Fibroblast of skin of right biceps (primary cell): ENCODE measurements at places on chromosomes 12 and 14.

DNA sequence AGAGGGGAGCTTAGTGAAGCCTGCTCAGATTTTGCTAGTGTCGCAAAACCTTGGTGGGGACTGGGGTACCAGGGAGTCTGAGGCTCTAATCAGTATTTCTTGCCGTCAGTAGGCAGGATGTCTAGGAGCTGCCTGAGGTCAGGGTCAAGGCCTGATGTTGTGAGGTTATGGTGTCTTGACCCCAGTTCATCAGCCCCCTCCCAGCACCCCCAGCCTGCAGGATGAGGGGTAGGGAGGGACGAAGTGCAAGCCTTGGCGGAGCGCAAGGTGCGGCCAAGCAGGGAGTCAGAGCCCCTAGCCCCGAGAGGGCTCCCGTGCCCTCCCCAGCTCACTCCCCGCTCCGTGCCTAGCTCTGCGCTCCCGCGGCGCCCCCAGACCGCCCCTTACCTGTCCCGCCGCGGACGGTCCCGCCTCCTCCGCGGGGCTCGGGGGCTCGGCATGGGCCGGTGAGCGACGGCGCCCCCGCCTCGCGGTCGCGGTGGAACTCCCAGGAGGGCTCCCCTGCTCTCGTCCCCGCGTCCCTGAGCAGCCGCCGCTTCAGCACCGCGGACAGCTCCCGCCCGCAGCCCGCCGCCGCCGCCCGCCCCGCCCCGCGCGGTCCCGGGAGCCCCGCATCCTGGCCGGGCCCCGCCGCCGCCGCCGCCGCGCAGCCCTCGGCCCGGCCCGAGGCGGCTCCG, 347 bp downstream of the SYNDIG1L start:
- DNase-seq: peak; percentile 32

- DNase-seq: no peak
Measured at GRCh38 chr14:97866195-97866594, 1069.0 kb downstream of the VRK1 start.

GRCh38 chr14:35362911-35363374, 41.6 kb downstream of the NFKBIA start:
- peak; percentile 30 for DNase-seq

GRCh38 chr12:89476904-89477595, 47.5 kb downstream of the GALNT4 start:
- no peak for DNase-seq

- DNase-seq: peak; percentile 100
Measured at GRCh38 chr14:55102141-55102621, 26.9 kb upstream of the LGALS3 start.

DNA sequence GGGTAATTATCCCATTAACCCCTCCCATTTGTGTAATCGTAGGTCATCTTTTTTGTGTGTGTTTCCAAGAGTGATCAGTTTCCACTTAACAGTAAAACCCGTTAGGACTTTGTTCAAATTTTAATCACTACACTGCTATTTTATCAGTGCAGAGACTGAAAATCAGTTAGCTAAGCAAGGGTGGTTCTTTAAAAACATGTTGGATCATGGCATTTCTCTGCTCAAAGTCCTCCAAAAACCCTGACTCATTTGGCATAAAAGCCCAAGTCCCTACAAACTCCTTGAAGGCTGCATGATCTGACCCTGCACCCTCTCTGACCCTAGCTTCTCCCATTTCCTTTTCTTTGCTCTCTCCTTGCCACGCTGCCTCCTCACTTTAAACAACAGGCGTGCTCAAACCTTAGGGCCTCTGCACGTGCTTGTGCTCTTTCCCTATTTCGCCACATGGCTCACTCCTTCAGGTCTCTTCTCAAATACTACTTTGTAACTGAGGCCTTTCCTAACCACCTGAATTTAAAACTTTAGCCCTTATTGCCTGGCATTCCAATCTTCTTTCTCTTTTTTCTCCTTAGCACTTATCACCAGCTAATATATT, 13.2 kb upstream of the OVCH1 start:
- no peak for DNase-seq

DNA sequence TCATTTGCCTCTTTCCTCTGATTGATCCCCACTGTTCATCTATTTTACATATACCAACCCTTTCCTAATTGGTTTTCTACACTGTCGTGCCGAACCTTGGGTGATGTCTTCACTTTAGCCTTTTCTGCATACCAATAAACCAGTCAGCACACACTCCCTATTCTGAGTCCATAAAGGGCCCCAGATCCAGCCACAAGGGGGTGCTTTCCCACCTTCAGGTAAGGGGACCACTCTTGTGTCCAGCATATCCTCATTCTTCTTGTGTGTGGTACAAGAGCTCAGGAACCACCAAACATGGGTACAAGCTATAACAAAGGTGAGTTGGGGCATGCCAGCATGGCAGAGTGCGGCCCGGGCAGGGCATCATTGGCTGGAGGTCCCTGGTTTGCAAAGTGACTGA, 859.8 kb downstream of the FSCB start:
- no peak for DNase-seq

- peak; percentile 82 for DNase-seq
Measured at GRCh38 chr14:54818201-54819133, 84.2 kb downstream of the GCH1 start.

DNA sequence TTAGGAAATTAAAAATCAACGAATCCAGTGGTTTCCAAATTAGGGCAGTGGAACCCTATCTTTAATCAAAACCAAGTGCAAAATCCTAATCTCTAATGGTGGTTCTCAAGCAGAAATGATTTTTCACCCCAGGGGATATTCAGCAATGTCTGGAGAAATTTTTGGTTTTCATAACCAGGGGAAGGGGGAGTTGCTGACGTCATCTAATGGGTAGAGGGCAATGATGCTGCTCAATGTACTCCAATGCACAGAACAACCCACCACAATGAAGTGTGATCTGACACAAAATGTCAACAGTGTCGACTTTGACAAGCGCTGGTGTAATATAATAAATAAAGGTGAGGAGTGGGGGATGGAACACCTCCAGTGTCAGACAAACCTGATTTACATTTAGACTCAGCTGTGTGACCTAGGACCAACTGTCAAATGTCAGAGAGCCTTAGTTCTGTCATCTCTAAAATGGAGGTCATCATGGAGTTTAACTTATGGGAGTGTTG, 81.5 kb downstream of the CMKLR1 start:
- no peak for DNase-seq

GRCh38 chr12:26121323-26122060, 3.3 kb downstream of the BHLHE41 start:
- DNase-seq: no peak

DNA sequence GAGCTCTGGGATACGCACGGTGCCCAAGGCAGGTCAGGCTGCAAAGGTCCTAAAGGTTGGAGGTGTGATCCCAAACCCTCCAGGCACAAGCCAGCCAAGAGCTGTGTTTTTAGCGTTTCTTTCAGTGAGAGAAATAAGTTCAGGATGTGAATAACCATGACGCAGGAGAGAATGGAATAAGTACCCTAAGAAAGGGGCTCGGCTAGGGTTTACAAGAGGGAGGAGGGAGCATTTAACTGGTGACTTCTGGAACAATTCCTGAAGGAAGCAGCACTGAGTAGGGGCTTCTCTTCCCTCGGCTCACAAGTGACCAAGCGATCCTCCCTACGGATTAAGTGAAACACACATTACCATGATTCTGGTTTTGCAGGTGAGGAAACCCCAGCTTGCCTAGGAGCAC, 29.4 kb downstream of the SSH1 start:
- no peak for DNase-seq

- peak; percentile 6 for DNase-seq
Measured at GRCh38 chr12:56634242-56634836, 4.2 kb upstream of the BAZ2A start.

DNA sequence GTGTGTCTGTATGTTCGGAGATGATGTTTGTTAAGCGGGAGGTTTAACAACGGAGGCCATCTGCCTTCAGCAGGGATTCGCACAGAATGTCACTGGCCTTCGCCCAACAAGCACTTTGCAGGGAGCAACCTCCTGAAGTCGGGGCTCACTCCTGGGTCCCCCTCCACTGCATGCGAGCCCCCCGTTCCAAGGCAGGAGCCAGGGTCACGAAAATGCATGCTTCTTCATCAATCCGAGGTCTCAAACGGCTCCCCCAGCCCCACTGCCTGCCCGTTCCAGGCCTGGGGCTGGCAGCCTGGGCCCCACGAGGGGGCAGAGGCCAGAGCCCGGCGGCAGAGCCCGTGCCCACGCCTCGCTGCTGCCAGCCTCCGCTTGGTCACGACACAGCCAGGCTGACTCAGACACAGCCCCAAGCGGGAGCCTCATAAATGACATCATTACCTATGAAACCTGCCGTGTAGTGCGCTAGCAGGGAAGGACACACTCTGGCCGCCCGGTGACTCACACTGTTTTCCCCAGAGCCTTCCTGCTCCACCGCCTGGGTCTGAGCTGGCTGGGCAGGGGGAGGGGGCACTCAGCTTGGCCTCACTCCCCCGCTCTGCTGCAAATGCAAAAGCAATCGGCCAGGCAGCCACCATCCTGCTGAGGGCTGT, 169.5 kb upstream of the RTL1 start:
- DNase-seq: peak; percentile 97

GRCh38 chr12:7158781-7159609, 28.8 kb downstream of the CLSTN3 start:
- DNase-seq: no peak
